IMR-90 (cell line): ENCODE measurements at places on chromosomes 7 and 10.

DNA sequence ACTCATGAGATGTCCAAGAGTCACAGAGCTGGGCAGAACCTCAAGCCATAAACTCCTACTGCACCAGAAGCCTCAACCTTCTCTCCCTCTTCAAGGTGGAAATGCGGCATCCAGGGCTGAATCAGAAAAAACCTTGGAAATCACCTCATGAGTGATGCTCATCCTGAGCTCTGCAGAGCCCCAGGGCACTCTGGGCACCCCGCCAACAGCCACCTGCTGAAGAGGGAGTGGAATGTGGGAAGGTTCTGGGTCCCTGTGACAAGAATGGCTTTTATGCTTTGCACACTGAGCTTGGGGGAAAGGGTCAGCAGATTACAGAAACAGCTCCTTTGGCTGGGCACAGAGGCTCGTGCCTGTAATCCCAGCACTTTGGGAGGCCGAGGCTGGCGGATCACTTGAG, 18.8 kb downstream of the NUDT1 start:
- DNase-seq = peak; percentile 25

GRCh38 chr10:29811751-29812427, 177.1 kb upstream of the SVIL start:
- DNase-seq = peak; percentile 98

DNA sequence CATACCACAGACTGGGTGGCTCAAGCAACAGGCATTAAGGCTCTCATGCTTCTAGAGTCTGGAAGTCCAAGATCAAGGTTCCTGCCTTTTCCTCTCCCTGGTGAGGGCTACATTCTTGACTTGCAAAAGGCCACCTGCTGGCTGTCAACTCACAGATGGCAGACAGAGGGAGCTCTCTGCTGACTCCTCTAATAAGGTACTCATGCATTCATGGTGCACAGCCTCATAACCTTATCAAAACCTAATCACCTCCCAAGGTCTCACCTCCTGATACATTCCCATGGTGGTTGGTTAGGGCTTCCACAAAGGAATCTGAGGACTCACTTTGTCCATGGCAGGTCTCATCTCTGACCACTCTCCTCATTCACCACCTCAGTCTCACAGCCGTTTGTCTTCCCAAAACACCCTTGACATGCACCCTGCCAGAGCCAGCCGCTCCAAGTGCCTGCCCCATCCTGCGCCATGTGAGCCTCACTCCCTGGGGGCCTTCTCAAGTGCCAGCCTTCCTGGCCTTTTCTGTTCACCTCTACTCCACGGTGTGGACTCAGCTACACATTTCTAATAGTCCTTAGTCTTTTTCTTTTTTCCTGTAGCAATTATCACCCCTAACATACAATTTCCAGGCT, 400.3 kb upstream of the ADARB2 start:
- no peak for DNase-seq

DNA sequence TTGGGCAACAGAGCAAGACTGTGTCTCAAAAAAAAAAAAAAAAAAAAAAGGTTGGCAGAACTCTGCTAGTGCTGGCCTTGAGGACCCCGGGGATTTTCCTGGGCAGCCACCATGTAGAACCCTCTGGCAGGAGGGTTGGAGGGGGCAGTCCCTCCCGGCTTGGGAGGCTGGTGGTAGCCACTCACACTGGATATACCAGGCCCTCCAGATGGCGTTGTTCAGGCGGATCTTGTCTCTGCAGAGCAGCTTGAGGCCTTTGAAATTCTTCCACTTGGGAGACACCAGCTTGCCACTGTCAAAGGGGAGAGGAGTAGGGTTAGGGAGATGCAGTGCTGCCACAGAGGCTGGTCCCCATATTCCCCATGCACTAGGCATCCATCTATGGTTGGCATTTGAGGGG, 8.4 kb downstream of the MLXIPL start:
- peak; percentile 20 for DNase-seq

DNA sequence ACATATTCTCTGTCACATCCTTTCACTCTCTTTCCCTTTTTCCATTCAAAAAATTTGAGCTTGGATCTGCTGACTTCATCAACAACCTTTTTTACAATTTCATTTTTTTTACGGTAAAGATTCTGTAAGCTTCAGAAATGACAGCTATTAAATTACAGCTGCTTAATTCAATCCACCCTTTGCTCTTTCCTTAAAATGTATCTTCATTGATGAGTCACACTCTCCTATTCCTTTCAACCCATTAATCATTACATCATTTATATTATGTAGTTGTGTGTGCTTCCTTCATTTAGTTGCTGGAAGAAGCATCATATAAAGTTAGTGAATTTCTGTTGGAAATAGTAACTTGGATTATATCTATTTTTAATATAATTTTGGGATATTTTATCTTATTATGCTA, 67.1 kb upstream of the MAGI2 start:
- peak; percentile 8 for DNase-seq

GRCh38 chr7:55170335-55171069, 151.7 kb downstream of the EGFR start:
- DNase-seq = no peak

DNA sequence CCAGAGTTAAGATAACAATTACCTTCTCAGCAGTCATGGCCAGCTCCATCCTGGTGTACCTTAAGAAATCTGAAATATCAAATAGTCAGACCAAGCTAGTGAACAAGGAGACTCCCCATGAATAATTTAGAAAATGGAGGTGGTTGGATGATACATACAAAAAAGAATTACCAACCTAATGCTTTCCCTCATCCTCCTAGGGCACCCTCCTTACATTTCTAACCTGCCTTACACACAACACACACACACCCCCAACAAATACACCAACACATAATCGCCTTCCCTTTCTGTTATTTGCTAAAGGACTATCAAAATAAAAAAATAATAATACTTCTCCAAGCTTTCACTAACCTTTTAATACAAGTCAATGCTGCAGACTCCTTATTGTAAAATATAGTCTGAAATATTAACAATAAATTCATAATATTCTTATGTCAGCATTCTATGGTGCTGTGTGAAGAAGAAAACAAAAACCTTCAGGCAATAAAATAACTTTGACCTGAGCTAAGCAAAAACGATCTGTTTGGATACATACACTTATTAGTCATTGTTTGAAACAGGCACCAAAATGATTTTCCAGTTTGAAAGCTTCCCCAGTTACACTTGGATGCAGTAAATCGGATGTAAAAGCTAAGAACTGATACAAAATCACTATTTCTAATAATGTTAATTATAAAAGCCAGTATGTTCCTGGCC, 3.4 kb downstream of the TWIST1 start:
- peak; percentile 66 for DNase-seq

DNA sequence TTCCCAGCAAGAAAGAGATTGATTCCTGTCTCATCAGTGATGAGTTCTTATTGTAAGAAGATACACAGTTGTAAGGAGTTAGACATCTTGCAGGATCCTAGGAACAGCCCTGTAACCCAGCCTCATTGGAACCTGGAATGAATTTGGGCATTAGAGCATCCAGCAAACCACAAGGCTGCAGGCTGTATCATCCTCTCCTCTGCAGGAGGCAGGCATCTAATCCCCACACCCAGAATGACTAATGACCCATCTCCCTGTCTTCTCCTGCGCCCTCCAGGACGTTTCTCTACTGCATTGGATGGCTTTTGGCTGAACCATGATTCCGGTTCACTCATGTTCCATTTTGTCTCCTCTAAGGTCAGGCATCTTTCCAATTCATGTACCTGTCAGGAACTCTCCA, 233.9 kb downstream of the POU6F2 start:
- DNase-seq = no peak

GRCh38 chr7:86844608-86845007, 200.9 kb downstream of the GRM3 start:
- DNase-seq = no peak

DNA sequence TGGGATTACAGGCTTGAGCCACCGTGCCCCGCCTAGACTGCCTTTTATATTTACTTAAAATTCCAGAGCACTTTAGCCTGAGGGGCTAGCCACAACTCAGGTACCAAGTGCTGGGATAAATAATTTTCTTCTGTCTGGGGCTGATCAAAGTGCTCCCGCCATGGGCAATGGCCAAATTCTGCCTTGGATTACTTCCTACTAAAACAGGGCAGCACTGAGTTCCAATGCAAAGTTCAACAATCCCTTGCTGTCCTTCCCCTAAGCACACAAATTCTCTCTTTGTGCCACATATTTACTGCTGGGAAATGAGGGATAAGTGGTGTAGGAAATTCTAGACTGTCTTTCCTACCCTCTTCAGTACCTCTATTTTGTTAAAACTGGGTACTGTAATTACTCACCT, 34.4 kb upstream of the ZNF92 start:
- no peak for DNase-seq

- no peak for DNase-seq
These were observed 161.7 kb downstream of the AKR1D1 start for GRCh38 chr7:138237995-138238394.

DNA sequence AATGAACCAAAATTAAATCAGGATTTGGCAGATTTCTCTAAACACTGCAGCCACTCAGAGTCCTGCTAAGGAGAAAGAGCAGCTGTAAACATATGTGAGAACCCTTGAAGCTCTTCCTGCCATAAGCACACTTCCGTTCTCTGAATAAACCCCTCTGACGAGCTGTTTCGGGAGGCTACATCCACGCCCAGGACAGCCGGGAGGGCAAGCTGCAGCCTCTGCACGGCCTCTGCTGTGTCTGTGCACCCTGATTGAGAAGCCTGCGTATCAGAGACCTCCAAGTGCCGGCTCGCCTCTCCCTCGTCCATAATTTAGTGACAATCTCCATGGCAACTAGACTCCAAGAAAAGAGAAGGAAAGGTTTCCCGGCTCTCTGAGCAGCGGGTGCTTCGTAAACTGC, 114.4 kb downstream of the PTPRN2 start:
- DNase-seq = no peak

GRCh38 chr10:124366825-124367224, 51.9 kb downstream of the OAT start:
- DNase-seq = no peak

GRCh38 chr10:112226439-112227248, 43.1 kb upstream of the GPAM start:
- no peak for DNase-seq

DNA sequence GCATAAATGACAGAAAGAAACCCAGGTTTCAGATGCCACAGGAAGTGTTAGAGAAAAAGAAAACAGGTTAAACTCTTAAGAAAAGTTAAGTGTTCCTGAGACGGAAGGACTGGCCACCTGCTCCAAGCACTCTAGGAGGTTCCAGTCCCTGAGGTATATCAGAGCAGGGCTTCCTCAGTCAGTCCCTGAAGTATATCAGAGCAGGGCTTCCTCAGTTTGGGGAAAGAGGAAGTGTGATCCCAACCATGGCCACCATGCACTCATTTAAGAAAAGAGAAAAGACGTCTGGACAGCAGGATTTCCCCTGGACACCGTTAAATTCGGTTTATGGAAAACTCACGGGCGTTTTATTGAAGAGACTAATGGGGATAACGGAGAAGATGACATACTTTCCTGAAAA, 133.4 kb upstream of the PFKP start:
- DNase-seq = no peak

- peak; percentile 61 for DNase-seq
These were observed 138.2 kb downstream of the SVIL start for GRCh38 chr10:29496341-29497162.
